ENCODE measurements at places on chromosomes 5 and 9.

GRCh38 chr9:78865737-78866136 lies 568.8 kb downstream of the PSAT1 start:
- DNase-seq = no peak

GRCh38 chr5:136563489-136563888 lies 198.1 kb upstream of the TRPC7 start:
- DNase-seq = no peak

- no peak for DNase-seq
These were observed 41.9 kb downstream of the MTRR start for GRCh38 chr5:7910738-7911428.

DNA sequence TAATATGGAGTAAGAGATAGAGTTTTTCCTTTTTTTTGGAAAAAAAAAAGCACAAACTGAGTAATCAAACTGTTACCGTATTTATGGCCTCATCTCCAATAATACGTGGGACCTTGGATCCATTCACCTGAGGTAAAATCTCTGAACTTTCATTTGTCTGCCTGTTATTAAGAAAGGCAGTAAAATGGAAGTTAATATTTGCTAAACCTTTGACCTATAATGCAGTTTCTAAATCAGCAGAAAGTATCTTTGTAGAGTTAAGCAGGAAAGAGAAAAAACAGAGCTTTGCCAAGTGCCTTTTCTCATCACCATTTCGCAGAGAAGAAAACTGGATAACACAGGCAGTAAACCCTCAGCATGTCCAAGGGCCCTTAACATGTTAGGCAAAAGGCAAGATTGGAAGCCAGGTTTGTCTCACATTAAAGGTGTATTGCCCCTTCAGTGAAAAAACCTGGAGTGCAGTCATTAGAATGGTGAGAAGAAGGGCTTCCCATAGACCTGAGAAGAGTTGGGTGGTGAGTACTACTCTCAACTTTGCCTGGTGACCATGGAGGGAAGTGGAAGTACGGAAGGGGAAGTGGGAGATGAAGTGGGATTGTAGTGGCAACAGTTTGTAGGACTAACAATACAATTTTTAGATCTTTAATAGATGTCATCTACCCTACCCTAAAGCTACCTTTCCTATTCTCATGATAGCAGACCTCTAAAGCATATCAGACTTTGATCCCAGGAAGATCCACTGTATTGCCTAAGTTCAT lies 65.4 kb upstream of the GRAMD2B start:
- no peak for DNase-seq

DNA sequence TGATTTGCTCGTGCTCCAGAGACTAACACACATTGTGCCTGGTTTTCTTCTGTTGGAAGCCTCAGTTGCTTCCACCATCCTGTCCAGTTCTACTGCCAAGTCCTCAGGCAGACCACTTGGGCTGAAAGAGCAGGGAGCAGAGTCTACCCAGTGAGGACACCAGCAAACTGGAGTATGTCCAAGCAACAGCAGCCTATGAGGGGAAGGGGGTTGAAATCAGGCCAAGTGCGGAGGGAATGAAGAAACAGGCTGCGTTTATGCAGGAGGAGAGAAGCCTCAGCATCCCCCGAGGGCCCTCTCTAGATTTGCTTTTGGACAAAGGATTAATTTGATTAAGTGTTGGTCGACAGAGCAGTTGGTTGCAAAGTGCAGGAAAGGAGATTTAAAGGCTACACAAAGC lies 14.5 kb downstream of the DOCK2 start:
- no peak for DNase-seq

DNA sequence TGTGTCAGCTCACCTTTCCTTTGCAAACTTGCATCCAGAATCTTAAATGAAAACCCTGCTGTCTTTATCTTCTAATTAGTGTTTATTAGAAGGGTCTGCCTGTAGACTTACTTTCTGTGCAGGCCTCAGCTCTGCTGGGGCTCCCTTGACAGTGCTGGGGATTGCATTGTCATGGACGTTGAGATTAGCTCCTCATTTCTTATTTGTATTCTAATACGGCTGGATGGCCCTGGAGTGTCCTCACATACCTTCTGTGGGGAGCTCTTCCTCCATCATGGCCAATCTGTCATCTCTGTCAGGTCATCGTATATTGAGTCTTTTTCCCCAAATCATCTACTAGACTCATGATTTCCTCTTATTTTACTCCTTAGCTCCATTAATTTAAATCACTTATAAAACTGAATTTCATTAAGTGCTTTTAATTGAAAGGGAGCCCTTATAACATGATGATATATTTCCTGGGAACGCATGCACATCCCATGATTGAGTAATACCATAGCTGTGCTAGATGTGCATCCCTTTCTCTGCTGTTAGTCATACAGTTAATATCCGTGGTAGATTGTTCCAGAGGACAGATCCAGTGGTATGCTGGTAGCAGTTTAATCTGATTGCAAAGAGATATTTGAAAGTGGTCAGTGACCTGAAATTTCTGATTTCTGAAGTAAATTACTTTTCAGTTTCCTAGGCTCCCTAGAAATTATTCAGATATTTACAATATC lies 61.6 kb downstream of the ICE1 start:
- DNase-seq = no peak

DNA sequence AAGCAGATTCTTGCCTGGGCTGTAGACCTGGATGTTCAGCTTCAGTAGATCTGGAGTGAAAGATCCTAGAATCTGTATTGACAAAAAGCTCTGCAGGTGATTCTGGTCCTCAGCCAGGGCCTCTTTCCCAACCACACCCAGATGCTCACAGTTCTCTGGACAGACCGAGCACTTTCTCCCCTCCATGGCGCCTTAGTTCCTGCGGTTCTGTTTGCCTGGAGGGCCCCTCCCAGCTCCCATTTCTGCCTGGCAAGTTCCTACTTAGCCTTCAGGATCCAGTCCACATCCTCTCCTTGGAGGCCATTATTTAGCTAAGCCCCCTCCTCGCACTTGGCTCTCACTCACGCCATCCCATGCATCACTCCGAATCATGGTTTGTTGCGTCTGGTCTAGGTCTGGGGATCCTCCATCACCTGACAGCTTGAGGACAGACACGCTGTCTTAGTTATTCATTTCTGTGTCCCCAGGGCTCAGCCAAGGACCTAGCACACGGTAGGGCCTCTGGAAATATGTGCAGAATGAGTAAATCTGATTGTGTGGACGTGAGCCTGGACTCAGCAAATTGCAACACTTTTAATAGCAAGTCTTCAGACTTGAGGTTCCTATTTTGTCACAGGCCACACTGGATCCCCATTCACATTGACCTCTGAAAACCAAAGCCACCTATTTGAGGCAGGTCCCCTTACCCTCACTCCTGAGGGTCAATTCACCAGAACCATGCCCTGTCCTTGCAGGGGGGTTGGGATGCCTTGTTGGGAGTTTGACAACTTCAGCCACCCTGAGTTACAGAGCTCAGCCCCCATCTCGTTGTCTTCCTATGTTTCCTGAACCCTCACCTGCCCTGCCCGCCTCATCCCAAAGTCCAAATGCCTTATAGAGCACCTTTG lies 50.7 kb downstream of the COL15A1 start:
- no peak for DNase-seq

DNA sequence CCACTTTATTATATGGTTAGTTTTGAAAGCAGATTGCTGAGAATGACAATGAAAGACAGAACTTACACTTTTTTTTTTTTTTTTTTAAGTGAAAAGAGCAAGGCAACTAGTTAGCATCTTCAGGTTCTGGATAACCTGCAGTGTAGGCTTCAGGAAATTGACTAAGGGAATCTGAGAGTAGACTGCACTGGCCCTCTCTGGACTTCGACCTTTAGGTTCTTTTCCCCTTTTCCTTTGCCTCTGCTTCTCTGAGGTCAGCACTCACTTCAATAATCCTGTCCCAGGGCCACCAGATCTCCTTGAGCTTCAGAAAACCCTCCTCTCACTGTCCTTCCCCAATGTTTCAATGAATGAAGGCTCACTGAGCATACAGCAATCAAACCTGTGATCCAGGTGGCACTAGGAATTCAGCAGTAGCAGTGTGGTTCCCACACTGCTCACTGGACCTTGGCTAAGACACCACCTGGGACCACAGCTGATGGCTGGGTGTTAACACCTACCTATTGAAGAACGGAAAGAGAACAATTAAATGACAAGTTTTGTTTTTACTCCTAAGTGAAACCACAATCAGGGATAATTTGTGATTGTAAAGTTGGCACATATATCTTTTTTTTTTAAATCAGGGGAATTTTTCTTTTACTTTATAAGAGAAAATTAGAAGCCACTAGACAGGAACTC lies 85.8 kb upstream of the IL6ST start:
- no peak for DNase-seq

GRCh38 chr9:34927061-34927460 lies 31.0 kb upstream of the PHF24 start:
- no peak for DNase-seq

- no peak for DNase-seq
These were observed 9.4 kb upstream of the PRSS3 start for GRCh38 chr9:33785914-33786313.

DNA sequence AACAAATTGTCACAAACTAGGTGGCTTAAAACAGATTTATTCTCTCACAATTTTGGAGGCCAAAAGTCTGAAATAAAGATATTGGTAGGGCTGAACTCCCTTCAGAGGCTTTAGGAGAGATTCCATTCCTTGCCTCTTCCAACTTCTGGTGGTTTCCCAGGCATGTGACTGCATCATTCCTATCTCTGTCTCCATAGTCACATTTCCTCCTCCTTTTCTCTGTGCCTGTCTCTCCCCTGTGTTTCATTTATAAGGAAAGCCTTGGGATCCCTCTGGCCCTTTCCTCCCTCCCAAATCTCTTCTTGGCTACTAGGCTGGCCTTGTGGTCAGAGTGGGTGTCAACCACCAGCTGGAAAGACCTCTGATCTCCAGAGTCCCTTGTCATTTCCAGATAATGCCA lies 78.2 kb downstream of the SNX18 start:
- no peak for DNase-seq

GRCh38 chr5:144333336-144333920 lies 162.8 kb downstream of the KCTD16 start:
- DNase-seq = no peak

DNA sequence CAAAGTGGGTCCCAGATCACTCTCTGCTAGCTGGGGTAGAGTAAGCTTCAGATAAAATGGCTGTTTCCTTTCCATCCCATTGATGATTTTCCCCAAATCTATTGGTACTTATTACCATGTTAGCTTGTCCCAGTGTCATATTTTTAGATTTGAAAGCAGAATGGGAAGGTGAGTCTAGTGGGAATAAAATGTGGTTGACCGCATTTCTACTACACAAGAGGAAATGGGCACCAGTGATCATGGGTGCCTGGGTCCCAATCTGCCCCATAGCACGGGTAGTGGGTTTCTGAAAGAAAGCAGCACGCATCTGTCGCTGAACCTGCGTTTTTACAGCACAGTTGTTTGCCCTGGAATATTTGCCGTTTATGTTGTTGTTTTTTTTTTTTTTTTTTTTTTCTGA lies 20.1 kb downstream of the DAPK1 start:
- DNase-seq = no peak

- no peak for DNase-seq
These were observed 145.0 kb upstream of the TNC start for GRCh38 chr9:115262952-115263351.

DNA sequence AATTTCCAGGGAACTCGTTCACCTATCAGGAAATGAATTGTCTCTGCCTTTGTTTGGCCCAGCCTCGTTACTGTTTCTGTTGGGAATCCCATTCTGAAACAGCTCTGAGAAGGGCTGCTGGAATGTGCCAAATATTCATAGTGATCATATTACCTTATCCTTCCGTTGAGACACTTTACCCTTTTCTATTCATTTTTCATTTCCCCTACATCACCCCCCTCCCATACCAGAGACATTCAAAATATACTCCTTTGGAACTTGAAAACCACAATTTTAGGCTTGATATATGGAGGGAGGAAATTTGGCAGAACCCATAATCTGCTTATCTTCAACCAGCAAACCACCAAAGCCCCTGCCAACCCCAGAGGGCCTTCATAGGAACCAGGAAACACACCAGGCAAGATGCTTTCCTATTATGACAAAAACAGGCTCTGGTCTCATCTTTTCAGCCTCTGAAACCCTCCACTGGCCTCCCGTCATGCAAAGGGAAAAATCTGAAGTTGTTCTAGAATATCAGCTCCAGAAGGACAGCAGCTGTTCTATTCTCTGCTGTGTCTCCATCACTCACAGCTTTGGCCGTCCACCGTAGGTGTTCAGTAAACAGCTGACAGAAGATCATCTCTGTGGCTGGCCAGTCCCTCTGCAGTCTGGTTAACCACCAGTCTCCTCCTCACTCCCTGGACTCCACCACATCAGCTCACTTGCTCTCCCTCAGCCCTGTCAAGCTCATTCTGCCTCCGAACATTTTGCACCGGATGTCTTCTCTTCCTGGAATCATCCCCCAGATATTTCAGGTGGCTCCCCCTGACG lies 217.2 kb upstream of the WWC1 start:
- DNase-seq = no peak

DNA sequence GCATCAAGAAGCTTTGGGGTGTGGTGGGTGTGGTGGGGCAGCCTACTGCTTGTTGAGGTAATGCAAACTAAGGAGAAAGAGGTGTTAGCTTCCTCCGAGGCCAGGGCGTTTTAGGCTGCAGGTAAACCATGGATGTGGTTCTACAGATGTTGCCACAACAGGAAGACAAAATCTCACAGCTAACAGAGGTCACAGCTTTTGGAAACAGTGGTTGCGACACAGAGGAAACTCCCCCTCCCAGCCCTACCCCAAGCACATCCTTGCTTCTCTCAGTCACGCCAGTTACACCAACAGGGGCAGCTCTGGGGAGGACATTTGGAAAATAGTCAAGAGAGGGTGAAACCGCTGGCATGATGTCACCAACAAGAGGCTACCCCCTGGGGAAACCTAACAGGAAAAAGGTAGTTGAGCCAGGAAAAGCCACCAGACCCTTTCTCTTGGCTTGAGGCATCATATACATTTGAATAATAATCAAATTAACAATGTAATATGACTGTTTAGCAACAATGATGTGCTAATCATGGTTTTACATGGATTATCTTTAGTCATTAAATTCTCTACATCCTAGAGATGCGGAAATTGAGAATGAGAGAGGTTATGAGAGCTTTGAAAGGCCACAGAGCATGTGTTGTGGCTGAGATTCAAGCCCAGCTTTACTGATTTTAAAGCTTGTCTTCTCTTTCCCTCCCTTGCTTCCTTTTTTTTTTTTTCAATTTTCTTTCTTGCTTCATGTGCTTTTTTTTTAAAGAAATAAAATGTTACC lies 82.2 kb upstream of the IL12B start:
- no peak for DNase-seq

- no peak for DNase-seq
These were observed 206.6 kb downstream of the PALM2AKAP2 start for GRCh38 chr9:109986521-109986991.

DNA sequence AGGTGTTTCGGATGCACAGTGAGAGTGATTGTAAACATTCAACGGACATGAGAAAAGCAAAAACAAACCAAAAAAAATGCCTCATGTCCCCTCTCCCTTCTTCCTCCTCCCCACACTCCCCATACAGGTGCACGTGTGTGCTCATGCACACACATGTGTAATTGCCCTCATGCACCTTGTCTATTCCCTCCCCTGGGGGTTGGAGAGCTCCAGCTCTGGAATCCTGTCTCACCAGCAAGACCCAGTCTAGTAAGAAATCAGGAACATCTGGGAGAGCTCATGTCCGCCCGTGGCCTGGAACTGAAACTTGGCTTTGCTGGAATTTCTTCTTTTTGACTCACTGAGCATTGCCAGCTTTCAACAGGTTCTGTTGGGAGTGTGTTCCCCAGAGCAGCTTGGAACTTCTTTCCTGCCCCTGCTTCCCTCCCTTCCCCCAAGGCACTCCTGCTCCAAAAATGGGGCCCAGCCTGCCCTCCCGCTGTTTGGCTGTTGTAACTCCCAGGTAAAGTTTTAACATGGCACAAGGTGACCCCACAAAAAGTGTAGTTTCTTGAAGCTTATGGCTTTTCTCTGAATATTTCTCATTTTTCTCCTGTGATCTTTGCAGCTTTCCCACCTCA lies 190.1 kb downstream of the NR3C1 start:
- no peak for DNase-seq

Measured in NCI-H526 treated with DMSO at 0.1 percent for 48 hours (cell line).